ENCODE measurements at places on chromosomes 16 and 17.

- no peak for DNase-seq
Measured at GRCh38 chr16:894841-895240, 75.9 kb downstream of the LMF1 start.

- no peak for DNase-seq
Measured at GRCh38 chr16:17257426-17258023, 213.2 kb downstream of the XYLT1 start.

- no peak for DNase-seq
Measured at GRCh38 chr17:47776330-47777197, 43.5 kb downstream of the TBX21 start.

DNA sequence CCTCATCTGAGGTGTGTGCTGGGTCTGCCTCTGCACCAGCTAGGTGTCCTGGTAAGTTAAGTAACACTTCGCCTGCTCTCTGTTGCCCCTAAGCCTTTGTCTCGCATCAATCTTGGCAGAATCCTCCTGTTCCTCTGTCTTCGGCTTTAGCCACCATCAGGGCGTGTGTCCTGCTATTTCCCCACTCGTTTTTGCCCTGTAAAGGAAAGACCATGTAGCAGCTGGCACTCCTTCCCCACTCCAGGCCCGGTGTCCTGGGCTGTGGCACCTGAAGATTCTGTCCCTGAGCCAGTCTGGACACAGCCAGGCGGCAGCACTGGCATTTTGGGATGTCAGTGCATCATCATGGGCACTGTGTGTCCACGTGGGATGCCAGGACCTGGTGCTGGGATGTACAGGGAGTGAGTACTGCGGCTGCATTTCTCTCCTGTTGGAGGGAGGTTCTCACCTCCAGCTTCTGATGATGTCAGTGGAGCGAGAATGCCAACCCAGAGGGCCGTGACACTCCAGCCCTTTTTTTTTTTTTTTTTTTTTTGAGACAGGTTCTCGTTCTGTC lies 26.2 kb upstream of the FOXK2 start:
- no peak for DNase-seq

DNA sequence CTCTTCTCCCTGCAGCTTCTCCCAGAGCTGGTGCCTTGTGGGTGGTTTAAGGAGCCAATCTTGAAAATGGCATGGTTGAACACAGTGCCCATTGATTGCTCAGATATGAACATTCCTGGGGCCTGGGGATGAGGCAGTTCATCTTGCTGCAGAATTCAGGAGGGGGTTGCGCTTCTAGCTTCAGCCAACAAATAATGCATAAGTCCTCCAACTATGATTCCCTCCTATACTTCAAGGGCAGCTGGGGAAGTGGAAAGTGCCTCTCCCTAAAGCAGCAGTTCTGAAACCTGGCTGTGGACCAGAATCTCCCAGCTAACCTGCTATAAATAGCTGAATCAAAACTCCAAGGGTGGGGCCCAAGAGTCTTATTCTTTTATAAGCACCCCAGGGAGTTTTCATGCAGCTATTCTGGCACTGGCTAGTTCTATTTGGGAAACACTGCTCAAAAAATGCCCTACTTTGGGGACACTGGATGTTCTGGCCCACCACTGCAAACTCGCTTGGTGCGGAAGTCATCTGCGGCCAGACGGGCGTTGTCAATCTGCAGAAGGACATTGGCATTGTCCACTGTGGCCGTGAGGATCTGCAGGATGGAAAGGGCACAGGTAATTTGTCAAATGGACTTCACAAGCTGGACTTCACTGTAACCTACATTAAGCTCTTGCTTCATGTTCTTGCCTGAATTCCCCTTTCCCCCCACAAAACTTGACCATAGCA lies 130.3 kb downstream of the CCDC144A start:
- no peak for DNase-seq

Data from GM04503 (cell line).